ENCODE measurements at places on chromosomes 11 and 22. TPM values are rescaled to one million over a fixed set of nuclear protein-coding genes. Genes with fewer than 3 reads are reported as not detected.

DNA sequence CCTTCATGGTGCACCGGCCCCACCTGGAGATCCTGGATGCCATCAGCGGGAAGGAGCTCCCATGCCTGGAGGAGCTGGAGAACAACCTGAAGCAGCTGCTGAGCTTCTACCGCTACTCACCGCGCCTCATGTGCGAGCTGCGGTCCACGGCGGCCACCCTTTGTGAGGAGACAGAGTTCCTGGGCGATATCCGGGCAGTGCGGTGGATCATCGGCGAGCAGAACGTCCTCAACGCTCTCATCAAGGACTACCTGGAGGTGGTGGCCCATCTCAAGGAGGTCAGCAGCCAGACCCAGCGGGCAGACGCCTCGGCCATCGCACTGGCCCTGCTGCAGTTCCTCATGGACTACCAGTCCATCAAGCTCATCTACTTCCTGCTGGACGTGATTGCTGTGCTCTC is 59.2 kb downstream of the SYT13 start:
- no peak for DNase-seq

- no peak for DNase-seq
Measured at GRCh38 chr22:30044369-30044768, 35.9 kb upstream of the HORMAD2 start.

DNA sequence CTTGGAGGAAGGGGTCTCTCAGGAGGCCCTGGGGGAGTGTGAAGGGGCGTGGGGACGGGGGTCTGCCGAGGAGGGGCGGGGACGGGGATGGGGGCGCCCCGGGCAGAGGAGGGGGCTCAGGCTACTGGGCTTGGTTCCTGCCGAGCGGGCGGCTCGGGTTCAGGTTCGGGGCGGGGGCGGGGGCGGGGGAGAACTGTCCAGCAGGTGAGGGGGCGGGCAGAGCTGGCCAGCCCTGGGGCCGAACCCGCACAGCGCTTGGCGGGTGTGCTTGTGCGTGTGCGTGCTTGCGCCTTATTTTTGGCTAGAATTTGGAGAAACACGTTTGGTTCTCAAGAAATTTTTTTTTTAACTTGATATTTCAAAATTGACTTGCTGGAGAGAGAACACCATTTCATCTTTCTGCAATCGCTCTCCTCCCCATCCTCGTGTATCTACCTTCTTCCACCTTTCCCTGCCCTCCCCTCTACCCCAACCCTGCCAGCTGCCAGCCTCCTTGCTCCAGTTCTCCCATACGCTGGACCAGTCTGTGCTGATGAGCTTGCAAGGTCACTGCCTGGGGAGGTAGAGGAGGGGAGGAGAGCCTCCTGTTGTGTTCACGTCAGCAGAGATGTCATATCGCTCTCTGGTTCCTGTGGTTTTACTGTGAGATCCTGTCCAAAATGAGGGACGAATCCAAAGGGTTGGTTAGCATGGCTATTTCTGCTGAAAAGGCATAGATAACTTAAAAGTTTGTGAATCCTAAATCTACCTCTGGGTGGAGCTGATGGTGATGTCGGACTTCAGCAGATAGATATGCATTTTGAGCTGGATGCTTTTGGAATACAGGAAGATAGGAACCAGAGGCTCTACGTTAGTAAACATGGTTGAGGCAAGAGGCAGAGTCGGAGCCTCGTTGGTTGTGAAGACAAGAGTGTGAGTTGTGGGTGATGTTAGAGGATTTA is 668 bp downstream of the MADD start:
- no peak for DNase-seq

LRRC4C gene
- not detected for total RNA-seq

SLC3A2 gene
- total RNA-seq = 879 TPM

TMEM132A gene
- 86.6 TPM for total RNA-seq

DNA sequence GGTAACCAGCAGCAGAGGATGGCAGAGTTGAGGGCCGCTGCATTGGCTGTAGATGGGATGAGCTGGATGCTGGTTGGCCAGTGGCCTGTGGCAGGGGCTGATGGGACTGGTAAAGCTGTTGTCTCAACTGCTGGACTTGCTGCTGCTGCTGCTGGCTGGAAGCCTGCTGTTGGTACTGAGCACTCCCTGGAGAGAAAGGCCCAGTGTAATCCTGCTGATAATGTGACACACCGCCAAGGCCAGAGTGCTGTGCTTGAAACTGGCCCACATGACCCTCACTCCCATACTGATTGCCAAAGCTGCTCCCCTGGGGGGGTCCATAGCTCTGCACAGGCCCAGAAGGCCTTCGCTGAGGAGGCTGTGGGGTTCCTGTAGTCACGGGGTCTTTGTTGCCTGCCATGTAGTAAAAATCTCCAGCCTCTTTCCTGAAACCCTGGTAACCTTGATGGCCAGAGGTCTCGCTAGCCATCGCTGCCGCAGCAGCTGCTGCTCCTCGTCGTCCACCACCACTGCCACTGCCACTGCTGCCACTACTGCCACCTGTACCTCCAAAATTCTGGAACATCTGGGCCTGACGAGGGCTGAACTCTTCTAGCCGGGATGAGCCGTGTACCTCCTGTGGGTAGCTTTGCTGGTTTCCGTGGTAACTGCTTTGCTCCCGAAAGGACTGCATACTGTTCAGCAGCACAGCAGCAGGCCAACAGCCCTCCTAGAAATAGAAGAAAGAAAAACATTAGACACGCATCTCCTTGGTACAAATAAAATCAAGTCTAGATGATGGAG is 55.6 kb downstream of the TCF20 start:
- no peak for DNase-seq

CDC42EP1 gene
- 75.0 TPM for total RNA-seq
